ENCODE measurements at places on chromosomes 6 and 20.

DNA sequence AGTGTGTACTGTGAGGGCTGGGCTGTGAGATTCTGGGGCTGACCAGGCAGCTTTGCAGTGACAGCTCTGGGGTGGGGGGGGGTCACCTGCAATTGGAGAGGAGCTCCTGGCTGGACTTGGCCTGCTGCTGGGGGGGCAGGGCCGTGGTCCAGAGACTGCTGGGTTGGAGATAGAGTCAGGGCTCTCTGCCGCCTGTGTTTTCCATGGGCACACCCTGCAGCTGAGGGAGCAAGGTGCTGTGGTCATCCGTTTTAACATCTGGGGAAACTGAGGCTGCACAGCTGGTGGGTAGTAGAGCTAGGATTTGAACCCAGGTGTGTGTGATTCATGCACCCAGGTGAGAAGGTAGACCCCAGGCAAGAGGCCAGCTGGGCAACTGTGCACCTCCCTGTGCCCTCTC is 7.3 kb downstream of the DLGAP4 start:
- no peak for DNase-seq

GRCh38 chr6:51949526-51949925 is 137.9 kb downstream of the PKHD1 start:
- DNase-seq, result no peak

GRCh38 chr6:75246386-75246785 is 2.8 kb upstream of the COX7A2 start:
- DNase-seq, result no peak

GRCh38 chr6:36368921-36369865 is 18.3 kb downstream of the ETV7 start:
- DNase-seq, result no peak

DNA sequence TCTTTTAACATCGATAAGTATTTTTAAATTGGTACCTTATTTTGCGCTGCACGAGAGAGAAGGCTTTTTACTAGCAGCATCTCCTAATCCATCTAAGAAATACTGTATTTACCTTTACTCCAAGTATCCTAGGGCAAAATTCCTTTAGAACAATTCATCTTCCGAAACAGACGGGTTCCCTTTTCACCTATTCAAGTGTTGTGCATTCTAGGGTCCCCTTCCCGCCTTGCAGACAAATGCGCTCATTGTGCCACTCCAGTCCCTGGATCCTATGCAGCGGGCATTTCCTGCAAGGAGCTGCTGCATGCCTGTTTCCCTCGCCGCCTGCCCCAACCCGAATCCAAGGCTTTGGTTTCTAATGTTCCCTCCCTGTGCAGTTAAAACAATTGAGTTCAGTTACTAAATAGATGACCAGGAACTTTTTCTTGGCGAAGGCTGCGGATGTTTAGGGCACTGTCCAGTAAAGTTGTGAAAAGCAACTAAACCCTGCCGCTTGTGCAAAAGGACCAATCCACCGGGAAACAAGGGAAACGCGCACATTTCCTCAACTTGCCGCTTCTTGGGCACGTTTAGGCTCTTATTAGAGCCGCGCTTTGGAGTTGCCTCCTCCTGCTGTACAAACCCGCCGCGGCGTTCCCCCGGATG is 556 bp upstream of the SCAF8 start:
- DNase-seq, result peak; percentile 59

GRCh38 chr6:14583826-14584225 is 466.3 kb downstream of the CD83 start:
- no peak for DNase-seq

GRCh38 chr6:36633915-36634314 is 39.8 kb downstream of the SRSF3 start:
- peak; percentile 81 for DNase-seq

- no peak for DNase-seq
Observed at GRCh38 chr20:37251825-37252477, 9.7 kb downstream of the GHRH start.

GRCh38 chr6:124879992-124880355 is 82.3 kb upstream of the RNF217 start:
- no peak for DNase-seq

DNA sequence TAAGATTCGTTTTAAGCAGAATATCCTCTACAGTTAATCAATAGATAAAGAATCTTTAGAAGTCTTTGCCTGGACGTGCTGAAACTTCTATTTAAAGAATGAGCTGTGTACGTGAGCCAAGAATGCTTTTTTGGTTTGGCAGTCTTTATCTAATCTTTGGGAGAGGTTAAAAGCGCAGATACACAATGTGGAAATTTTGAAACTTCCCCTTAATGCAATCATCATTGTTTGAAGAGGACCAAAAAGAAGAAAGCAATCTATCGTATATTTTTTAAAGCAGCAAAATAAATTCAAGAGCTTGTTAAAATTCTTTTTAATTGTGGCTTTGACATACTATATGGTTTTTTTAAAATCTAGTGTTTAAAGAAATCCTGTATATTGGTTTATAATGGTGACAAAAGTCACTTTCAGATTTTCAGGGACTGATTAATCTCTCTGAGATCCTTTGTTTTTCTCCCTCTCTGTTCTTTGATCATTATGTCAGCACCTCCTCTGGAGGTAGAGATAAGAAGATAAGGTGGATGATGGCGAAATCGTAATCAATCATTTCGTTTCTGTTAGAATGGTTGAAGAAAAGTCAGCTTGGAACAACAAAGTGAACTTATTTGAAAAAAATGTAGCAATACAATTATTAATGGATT is 92.1 kb upstream of the FAM184A start:
- no peak for DNase-seq

GRCh38 chr20:63264519-63264918 is 8.1 kb upstream of the ARFGAP1 start:
- DNase-seq, result no peak

- no peak for DNase-seq
Observed at GRCh38 chr20:51486197-51487005, 56.1 kb downstream of the NFATC2 start.

- DNase-seq, result peak; percentile 73
Observed at GRCh38 chr6:91097364-91097763, 510.5 kb upstream of the MAP3K7 start.

GRCh38 chr6:157912326-157912725 is 69.3 kb upstream of the SYNJ2 start:
- peak; percentile 53 for DNase-seq

- DNase-seq, result no peak
Observed at GRCh38 chr20:5570452-5570851, 179.7 kb upstream of the SHLD1 start.

- peak; percentile 57 for DNase-seq
Observed at GRCh38 chr6:151121900-151122299, 117.9 kb upstream of the AKAP12 start.

GRCh38 chr6:14217728-14218518 is 100.4 kb downstream of the CD83 start:
- no peak for DNase-seq

GRCh38 chr6:31197559-31198305 is 27.2 kb upstream of the POU5F1 start:
- peak; percentile 93 for DNase-seq

DNA sequence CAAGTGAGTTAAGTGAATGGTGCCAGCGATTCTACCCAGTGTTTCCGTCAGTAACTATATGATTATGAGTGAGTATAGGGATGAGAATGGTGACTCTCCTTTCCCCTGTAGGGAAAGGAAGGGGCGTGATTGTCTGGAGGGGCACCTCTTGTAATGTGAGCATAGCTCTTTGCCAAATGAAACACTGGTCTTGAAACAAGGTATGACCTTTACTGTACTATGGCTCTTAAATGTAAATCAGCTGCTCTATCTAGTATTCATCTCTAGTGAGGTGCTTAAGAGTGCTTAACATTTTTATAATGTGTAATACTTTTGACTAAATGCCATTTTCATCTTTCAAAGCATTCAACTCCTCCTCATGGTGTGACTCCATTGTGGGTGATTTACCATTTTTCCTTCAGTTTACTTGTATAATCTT is 11.0 kb downstream of the PANK2 start:
- DNase-seq, result no peak

DNA sequence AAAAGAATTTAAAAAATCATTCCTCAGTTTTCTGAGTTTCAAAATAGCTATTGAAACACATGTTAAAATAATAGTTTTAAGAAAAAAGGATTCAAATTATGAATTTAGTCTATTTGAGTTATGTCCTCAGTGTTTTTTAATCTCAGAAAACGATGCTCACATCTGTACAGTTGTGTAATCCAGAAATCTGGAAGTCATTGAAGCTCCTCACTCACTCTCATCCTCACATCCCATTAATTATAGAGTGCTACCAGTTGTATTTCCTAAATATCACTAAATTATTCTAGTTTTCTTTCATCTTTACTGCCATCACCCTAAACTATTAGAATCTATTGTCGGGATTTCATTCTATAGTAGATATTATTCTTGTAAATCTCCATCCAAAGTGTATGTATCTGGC is 234.7 kb upstream of the RIMS1 start:
- DNase-seq, result no peak

Data from testis (tissue), 5 donors.